ENCODE measurements at places on chromosomes 7 and 10. TPM values are rescaled to one million over a fixed set of nuclear protein-coding genes. Genes with fewer than 3 reads are reported as not detected.

DNA sequence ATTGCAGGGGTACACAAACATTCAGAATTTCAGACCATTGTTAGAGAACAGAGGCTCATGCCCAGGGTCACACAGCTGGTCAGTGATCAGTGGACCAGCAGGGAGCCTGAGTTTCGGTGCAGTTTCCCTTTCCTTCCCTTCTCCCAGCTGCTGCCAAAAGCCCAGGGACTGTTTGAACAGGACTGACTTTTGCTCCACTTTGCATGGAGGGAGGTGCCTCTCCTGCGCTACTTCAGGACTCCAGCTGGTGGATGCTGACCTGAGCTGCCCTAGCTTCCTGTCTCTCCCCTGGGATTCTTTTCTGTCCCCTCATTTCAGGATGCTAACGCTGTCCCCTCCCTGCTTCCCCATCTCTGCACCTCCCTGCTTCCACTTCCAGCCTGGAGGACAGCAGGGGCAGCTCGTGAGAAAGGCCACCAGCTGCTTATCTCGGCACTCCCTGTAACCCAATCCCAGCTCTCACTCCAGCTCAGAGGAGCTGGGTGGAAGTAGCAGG is 14.5 kb downstream of the SH2D4B start:
- no peak for DNase-seq

GRCh38 chr10:106474876-106475275 is 689.6 kb downstream of the SORCS1 start:
- DNase-seq, result no peak

DNA sequence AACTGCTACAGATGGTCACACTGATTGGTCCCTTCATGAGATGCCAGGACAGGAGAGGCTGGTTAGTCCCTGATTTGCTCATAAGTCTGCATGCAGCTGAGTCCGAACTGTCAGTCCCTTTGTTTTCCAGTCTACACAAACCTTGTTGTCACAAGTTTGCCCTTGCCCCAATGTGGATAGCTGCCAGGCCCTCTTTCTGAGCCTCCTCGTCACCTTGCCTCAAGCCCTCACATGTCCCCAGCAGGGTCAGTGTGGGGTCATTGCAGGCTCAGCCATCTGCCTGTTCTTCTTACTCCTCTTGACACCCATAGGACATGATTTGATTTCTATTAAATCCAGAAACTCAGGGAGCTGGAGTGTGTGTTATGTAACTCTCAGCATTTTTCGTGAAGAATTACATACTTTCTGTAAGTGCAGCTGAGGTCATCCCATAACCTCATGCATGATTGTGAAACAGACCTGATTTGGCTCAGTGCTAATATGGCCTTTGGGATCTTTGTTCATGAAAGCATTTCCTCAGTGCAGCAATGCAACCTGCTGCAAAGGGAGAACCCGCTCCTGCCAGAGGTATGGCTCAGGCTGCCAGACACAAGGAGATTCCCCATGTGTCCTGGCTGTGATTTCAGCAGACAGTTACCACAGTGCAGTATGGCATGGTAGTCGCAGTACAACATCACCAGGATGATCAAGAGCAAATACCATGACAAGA is 70.0 kb upstream of the ZMIZ2 start:
- peak; percentile 48 for DNase-seq

DNA sequence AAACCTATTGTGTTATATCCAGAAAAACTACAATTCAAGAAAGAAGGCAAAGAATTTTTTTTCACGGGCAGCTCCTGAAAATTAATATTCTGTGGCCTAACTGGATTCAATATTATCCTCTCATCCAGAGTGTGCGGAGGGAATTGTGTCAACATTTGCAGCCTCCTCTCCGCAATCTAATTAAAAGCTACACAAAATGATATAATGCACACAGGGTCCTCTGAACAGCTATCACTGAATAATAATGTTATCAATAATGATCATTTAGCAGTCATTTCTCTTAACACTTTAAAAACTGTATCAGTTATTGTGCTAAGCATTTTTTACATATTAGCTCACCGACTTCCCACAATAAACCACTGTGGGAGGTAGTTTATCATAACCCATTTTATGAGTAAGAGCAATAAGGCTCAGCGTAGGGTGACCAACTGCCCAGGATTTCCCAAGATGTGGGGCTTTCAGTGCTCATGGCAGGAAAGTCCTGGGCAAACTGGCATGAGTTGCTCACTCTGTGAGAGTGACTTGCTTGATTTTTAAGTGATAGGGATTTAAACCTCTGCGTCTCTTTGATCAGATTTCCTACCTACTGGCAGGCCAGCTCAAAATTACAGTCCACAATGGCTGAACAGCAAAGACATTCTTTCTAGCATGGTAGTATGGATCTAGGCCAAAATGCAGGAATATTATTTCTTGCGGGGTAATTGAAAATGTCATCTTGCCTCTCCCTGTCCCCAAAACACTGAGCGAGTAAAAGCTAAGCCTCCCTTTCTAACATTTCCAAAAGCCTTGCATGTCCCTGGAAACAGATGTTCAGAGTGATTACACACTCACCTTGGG is 65.7 kb downstream of the AOAH start:
- no peak for DNase-seq

- no peak for DNase-seq
Observed at GRCh38 chr7:92657391-92657790, 67.2 kb upstream of the FAM133B start.

- no peak for DNase-seq
Observed at GRCh38 chr7:27191833-27192545, 7.0 kb upstream of the HOXA11 start.

- DNase-seq, result peak; percentile 63
Observed at GRCh38 chr7:130894146-130894908, 160.3 kb upstream of the KLF14 start.

DNA sequence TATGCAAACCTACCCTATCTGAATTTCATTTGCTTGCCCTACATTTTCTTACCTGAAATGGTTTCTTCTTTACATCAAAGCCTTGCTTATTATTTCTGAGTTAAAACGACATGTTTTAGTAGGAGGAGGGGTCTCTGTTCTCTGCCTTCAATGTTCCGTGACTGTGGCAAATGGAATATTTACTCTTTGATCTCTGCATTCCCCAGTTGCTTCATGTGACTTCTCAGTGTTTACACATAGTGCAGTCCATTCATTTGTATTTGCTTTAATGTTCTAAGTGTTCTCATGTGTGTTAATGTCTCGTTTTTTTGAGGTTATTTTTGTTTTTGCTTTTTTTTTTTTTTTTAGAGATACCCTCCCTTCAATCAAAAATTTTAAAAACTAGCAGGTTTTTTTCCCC is 75.8 kb downstream of the GNAI1 start:
- DNase-seq, result no peak

GRCh38 chr7:8908889-8909288 is 475.5 kb downstream of the NXPH1 start:
- no peak for DNase-seq

DNA sequence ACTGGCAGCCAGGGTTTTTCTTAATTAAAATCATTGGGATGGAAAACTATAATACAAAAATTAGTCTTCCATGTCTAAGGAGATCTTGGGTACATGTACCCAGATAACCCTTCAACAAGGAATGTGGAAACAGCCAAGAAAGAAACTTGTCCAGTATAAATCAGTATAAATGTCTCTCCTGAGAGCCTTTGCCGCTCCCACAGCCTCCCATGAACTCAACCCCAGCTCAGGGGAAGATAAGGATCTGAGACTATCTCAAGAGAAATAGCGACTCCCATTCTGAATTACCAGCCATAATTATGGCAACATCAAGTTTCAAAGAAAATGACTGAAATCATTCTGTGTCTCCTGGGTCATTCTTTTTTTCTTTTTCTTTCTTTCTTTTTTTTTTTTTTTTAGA is 32.6 kb upstream of the AFAP1L2 start:
- no peak for DNase-seq

- DNase-seq, result no peak
Observed at GRCh38 chr7:84735011-84735410, 451.8 kb downstream of the SEMA3D start.

DNA sequence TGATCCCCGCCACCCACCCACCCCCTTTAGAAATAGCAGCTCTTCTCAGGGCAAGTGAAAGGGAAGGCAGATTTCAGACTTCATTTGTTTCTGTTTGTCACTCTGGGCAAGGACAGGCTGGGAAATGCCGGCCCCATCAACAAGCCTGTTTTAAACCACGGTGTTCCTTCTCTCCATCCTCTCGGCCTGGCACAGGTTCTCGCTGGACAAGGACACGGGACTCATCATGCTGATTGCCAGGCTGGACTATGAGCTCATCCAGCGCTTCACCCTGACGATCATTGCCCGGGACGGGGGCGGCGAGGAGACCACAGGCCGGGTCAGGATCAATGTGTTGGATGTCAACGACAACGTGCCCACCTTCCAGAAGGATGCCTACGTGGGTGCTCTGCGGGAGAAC is 42.3 kb downstream of the C10orf105 start:
- DNase-seq, result no peak

GRCh38 chr10:117320050-117320665 is 55.1 kb downstream of the PDZD8 start:
- DNase-seq, result no peak

DNA sequence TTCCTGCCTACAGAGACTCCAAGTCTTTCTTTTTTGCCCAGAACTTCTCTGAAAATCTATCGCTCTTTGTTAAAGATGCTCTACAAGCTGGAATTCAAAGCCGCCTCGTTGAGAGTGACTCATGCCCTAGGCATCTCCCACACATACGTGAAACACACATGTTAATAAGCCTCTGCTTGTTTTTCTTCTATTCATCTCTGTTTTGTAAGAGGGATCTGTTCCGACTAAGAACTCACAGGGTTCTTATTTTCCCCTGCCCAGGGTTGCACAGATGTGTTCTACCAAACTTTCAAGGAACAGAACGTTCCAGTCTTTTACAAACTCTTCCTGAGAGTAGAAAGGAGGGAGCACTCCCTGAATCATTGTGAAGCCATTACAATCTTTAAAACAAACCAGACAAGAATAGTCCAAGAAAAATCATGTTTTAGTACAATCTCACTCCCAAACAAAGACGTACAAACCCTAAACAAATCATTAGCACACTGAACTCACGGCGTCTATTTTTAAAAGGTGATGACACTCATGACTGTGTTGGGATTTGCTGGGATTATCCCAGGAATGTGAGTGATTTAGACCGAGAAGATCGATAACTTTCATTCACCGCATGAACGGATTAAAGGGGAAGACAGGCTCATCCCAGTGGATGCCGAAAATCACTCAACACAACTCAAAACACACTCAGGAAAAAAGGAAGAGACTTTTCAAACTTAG is 55.3 kb upstream of the INPP5A start:
- DNase-seq, result no peak

DNA sequence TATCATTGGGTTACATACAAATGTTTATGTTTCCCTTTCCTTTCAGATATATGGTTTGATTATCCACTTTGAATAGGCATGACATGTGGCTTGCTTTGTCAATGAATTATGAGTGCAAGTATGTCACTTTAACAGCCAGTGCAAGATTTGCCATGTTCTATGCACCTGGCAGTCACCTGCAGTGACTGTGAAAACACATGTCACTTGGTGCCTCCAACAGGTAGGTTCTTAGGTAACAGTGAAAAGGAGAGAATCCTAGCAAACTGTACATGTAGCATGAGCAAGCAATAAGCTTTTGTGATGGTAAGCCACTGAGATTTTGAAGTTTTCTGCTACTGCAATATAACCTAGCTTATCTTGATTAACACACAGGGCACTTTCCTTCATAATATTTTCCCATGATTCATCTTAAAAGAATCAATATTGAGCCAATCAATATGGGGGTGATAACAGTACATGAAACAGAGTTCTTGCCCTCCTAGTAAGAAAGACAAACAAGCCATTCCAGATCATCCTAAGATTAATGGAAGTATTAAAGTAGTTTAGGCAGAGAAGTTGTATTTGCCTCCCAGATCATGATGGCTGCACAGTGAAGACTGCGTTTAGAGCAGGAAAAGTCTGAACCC is 7.9 kb upstream of the RALA start:
- DNase-seq, result no peak

The GDF2 gene
- total RNA-seq, result not detected

The PODXL gene
- 52.0 TPM for total RNA-seq

The NUPR2 gene
- total RNA-seq, result 0.95 TPM

The PRPS1L1 gene
- total RNA-seq, result not detected

The VIPR2 gene
- total RNA-seq, result 6.1 TPM

The KNDC1 gene
- total RNA-seq, result 96.3 TPM

The NAT16 gene
- not detected for total RNA-seq

The HMX2 gene
- not detected for total RNA-seq

The TSPAN13 gene
- 69.1 TPM for total RNA-seq

The LRRC18 gene
- not detected for total RNA-seq

The CALML3 gene
- 0.32 TPM for total RNA-seq

The SNCG gene
- 264 TPM for total RNA-seq

Measured in dorsolateral prefrontal cortex (tissue), 122 donors.